ENCODE measurements at places on chromosomes 16 and 17.

DNA sequence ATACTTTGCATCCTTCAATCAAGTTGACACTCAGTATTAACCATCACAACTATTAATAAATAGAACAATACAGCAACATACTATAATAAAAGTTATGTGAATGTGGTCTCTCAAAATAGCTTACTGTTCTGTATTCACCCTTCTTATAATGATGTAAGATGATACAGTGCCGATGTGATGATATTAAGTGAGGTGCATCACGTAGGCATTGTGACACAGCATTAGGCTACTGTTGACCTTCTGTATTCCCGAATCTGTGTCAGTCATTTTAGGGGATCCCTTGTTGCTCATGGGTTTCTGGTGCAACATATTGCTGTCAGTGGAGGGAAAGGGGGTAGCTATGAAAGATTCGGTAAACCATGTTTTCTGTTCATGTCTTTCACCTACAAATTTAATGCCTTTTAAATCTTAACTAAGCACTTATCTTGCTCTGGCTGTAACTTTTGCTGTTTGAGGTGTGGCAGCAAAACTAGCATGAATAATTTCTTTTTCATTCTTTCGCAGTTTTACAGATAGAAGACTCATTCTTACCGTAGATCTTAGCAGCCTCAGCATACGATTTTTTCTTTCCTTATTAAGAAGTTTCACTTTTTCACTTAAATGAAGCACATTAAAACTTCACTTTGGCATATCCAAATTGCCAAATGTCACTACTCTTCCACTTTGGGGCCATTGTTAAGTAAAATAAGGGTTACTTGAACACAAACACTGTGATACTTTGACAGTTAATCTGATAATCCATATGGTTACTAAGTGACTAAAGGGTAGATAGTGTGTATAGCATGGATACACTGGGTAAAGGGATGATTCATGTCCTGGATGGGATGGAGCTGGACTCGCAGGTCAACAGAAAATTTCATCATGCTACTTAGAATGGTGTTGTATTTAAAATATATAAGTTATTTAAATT, 29.6 kb downstream of the NFAT5 start:
- no peak for DNase-seq

GRCh38 chr17:6831661-6832263, at the start of gene TEKT1:
TEKT1 (minus strand) TSS chr17:6831729; CDS start chr17:6830376, 1,353 bp downstream.
- DNase-seq: peak; percentile 50

DNA sequence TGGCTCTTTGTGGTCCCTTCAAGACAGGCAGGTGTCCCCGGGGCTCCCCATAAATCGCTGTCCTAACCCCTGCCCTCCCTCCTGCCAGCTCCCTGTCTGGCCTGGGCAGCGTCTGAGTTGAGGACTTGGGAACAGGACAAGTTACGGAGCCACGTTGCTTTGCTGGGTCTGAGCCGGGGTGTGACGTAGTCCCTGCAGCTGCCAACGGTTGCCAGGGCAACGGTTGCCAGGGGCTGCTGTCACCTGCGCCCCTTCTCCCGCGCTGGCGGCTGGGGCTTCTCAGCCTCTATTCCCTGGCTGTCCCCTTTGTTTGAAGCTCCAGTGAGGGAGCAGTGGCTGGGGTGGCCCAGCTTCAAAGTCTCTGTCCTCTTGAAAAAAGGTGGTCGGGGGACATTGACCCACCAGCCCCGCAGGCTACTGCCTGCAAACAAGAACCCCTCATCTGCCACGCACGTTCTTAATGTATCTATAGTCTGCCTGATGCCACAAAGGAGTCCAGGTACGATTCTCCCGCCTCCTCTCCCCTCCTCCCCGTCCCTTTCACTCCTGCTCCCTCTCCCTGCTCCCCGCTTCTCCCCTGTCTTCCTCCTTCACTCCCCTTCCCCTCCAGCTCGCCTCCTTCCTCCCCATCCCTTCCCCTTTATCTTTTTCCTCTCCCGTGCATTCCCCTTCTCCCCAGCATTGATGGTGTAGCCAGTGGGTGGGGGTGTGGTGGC, 10.9 kb downstream of the ADGRG1 start:
- DNase-seq: no peak

- DNase-seq: no peak
Measured at GRCh38 chr17:333626-334396, 18.8 kb downstream of the RPH3AL start.

- DNase-seq: no peak
Measured at GRCh38 chr17:10118788-10119130, 79.6 kb downstream of the GAS7 start.

DNA sequence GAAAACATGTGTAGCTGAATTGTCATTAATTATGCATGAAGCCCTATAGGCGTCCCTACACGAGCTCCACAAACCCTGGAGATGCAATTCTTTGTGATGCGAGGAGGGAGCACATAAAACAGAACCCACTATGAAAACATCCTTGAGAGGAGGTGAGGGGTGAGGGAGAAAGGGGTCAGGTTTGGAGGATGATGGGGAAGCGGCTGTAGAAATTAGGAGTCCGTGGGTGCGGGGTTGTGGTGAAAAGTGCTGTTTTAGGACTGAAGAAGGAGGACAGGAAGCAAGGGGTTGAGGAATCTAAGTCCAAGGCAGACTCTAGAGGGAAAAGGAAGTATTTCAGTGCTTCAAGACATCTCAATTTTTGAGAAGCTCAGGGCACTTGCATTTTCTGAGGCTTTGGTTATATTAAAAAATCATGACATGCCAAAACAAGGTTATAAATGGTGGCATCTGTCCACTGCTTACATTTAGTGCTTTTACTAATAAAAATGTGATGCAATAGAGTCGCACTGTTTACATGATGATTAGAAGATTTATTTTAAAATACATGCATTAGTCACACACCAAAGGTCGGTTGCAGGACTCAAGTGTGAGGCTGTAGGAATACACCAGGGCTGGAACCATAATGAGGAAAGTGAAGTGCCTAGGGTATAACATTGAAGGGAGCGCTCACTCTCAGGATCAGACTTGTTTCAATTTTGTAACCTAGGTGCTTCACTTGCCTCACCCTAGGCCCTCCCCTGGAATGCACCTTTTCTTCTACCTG, 379.5 kb downstream of the HS3ST4 start:
- no peak for DNase-seq

DNA sequence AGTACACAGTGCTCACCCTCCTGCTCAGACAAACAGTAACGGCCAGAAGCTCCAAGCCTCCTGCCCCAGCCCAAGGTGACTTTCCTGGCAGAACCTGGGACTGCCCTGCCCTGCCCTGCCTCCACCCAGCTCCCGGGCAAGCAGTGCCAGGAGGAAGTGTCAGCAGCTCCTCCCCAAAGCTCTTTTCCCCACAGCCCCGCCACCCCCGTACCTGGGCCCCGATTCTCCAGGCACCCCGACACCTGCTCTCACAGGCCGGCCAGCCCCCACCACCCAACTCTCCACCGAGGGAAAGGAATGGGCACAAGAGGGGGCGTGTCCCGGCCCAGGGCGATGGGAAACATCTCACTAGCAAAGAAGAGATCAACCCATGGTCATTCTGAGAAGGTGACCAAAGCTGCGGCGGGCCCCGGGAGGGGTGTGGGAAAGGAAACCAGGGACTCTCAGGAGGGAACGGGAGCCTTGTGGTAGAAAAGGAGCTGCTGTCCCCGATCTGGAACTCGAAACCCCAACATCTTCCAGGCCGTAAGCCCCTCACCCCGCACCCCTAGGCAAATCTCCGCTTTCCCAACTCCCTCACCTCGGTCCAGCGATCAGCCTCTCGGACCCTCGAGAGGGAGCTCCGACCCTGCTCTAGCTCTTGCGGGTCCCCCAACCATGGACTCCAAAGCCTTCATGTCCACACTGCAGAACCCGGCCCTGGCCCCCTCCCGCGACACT, 1.2 kb downstream of the BCAR1 start:
- no peak for DNase-seq

- no peak for DNase-seq
Measured at GRCh38 chr17:44604768-44605485, 47.6 kb downstream of the FZD2 start.

All from activated CD4-positive, alpha-beta T cell treated with anti-CD3 and anti-CD28 coated beads for 24 hours (primary cell).